ENCODE measurements at places on chromosomes 16 and 17.
A peak's percentile ranks its signal among the peaks of the same experiment; 100 is the strongest.

DNA sequence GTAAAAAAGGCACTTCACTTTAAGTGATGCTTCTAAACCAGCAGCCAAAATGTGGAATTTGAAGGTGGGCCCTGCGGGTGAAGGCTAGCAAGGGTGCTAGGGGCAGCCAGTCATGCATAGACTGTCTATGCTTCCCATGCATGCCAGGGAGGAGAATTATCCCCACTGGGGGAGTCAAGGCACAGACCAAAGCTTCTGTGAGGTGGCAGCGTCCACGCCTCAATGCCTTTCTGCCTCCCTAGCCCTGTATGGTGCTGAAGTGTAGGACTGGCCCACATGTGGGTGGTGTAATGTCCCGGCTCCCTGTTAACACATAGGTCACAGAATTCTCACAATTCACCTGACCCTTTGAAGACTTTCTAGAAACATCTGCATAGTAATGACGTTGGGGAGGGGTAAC is 1.9 kb downstream of the HS3ST2 start:
- no peak for DNase-seq

- DNase-seq: no peak
These were observed 2.4 kb upstream of the RBFOX3 start for GRCh38 chr17:79613195-79613772.

GRCh38 chr17:77322514-77323412 is 182.0 kb downstream of the SEC14L1 start:
- DNase-seq: peak; percentile 48

DNA sequence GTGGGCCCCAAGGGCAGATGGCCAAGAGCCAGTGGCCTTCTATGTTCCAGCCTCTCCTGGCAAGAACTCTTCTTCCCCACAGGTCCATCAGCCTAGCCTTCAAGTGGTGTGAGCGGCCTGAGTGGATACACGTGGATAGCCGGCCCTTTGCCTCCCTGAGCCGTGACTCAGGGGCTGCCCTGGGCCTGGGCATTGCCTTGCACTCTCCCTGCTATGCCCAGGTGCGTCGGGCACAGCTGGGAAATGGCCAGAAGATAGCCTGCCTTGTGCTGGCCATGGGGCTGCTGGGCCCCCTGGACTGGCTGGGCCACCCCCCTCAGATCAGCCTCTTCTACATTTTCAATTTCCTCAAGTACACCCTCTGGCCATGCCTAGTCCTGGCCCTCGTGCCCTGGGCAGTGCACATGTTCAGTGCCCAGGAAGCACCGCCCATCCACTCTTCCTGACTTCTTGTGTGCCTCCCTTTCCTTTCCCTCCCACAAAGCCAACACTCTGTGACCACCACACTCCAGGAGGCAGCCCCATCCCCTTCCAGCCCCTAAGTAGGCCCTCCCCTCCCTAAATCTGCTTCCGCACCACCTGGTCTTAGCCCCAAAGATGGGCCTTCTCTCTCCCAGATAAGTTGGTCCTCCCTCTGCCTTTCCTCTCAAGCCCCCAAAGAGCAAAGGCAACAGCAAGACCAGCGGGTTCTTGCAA is 5.2 kb downstream of the G6PC3 start:
- DNase-seq: no peak

DNA sequence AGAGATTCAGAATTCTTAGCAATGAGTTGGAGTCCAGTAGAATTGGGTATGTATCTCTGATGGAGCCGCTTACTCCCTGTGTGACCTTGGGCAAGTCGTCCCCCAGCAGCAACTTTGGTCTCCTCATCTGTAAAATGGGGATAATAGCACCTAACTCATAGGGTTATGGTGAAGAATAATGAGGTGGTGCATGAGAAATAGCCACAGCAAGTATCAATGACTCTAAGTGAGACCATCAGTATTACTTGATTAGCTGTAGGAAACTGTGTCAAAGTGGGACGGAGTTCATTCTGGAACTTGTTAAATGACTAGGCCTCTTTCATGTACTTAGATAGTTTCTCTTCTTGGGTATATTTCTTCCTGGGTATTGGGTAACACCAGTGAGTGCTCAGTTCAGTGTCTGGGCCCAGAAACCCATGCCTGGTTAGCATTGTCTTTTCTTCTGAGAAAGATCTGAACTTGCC is 6.4 kb downstream of the PRKCB start:
- DNase-seq: no peak

GRCh38 chr17:59505610-59506276 is 59.7 kb upstream of the DHX40 start:
- DNase-seq: no peak

DNA sequence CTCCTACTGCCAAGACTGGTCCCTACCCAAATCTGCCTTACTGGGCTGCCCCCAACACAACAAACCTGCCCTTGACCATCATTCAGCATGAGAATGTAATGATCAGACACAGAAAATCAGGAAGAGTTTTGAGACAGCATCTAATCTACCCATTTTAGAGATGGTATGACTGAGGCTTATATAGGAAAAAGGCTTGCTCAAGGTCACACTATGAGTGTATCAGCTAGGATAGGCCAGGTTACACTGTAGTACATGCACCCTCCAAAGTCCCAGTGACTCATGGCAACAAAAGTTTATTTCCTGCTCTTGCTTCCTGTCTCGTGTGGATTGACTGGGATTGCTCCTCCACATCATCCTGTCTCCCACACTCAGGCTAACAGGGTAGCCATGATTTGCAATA is 27.9 kb downstream of the NLRC5 start:
- peak; percentile 29 for DNase-seq

- no peak for DNase-seq
These were observed 28.8 kb downstream of the DYNLRB2 start for GRCh38 chr16:80569440-80570105.

- DNase-seq: no peak
These were observed 152.2 kb upstream of the TBX2 start for GRCh38 chr17:61247439-61247838.

DNA sequence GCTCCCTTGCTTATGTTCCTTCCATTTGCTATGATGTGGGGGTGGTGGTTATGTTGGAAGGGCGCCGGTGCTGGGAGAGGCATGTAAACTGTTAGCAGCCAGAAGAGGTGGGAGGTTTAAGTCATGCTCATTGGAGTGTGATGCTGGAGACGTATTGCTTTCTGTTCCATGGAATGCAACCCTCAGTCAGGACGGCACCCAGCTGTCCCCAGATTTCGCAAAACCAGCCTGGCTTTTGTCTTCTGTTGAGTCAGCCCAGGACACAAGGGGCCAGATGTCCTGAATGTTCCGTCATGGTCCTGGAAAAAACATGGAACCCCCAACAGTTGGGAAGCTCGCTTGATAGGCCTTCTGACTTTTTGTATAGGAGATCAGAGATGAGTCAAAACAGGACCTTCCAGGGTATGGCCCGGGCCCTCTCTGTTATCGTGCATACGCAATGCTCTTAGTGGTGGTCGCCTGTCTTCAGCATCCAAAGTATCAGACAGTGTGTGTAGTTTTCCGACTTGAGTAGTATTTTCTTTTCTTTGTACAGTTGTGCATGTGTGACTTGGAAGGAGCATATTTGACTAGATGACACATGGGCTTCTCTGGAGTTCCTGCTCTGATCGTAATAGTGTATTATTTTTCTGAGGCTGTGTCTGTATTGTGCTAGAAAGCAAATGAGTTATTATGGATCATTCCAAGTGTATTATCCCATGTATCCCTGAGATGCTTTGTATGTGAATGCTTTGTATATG is 201.9 kb downstream of the SNX29 start:
- DNase-seq: no peak

- DNase-seq: no peak
These were observed 10.4 kb upstream of the CAMKK1 start for GRCh38 chr17:3903051-3903825.

DNA sequence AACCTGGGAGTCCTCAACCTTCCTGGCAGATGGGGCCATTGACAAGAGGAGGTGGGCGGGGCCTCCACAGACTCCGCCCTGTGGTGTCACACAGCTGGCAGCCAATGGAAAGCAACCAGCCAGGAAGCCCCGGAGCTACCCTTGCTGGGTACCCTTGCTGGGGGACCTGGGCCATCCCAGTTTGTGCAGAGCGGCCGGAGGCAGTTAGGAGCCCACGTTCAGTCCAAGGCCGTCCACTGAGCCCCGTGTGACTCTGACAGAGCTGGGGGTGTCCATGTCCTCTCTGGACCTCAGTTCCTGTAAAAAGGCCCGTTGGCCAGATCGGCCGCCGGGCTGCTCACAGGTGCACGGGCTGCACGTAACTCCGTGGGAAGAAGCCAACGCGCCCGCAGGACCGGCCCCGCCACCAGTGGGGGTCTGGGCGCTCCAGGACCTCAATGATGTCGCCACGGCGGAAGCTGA is 17.1 kb upstream of the FAM83G start:
- no peak for DNase-seq

DNA sequence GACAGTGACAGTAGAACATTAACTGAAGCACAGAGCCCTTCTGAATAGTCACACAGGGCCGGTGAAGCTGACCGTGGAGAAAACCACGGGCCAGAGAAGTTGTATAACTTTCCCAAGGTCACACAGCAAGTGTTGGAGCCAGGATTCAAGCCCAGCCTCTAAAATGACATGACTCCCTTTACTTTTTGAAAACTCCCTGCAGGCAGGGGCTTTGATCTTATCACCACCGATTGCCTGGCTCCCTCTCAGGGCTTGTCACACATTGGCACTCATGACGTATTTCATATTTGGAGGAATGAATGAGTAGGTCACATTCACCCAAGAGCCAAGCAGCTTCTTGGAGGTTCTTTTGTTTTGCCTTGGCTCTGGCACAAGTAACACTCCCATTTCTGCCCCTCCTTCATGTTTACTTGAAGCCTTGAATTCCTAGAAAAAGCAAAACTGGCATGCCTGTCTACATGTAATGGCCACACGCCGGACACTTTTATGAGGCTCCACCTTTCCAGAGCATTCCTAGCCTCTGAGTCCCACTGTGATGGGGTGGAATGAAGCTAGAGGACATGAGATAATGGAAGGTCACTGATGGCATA is 13.3 kb upstream of the RBBP6 start:
- no peak for DNase-seq

DNA sequence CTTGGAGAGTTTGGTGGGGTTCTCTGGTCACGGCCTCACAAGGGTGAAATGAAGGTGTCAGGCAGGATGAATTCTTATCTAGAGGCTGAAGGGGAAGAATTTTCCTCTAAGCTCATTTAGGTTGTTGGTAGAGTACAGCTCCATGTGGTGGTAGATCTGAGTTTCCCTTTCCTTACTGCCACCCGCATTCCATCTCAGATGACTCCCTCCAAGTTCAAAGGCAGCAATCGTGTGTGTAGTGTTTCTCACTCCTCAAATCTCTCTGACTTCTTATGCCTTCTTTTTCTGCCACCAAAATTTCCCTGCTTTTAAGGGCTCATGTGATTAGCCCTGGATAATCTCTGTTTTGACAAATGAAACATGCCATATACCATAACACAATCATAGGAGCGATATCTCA is 135.5 kb upstream of the MYOCD start:
- no peak for DNase-seq

DNA sequence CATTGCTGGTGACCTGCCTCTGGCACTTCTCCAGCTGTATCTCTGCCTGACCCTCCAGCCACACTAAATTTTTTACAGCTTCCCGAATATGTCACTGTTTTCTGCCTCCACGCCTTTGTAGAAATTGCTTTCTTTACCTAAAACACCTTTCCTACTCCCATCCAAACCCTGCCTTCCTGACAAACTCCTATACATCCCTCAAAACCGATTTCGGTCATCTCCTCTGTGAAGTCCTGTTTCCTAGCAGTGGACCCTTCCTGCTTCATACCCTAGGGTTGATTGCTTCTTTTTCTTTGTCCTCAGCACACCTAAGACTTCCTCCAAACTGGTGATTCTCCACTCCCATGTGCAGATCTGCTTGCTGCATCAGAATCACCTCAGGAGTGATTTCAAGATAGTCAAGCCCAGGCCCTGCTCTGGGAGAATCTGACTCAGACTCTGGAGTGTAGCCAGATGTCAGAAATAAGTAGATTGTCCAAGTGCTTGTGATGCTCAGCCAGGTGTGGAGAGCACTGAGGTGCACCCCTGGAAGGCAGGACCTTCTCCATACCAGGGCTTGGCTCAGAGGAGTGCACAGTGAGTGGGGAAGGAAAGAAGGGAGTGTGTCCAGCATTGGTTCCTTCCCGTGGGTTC is 184.2 kb downstream of the COPRS start:
- no peak for DNase-seq

DNA sequence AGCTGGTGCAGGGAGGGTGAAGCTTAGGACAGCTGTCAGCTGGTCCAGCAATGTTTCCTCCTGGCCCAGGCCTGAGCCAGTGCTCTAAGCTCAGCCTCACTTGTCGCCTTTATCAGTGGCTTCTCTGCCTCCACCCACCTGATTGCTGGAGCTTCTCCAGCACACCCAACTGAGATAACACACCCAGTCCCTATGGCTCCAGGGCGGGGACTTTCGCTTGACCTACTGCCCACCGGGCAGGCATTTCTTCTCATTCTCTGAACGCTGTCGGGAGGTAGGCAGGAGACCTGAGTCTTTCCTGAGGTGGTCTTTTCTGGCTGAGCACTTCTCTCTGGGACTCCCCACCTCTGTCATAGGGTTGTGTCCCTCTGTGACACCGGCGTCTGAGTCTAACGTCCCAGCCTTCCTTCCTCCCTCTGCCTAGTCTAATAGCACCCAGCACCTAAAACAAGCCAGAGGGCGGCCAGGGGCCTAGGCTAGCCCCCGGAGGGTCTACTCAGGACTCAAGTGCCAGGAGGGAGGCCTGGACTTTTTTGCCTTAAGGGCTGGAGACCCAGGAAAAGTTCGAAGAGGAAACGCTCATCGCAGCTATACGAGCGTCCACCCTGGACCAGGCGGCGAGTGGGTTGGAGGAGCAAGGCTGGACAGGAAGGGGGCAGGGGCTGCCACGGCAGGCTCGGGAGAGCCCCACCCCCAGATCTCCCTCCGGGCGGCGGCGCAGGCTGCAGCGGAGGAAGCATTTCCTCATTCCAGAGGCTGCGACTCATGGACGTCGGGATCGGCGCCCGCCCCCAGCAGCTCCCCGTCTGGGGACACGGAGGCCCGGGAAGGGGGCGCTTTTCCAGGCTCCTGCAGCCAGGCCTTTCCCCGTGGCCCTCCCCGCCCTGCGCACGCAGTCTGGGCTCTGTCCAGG is 756 bp downstream of the TAX1BP3 start:
- peak; percentile 11 for DNase-seq

- DNase-seq: no peak
These were observed 29.3 kb upstream of the KDM8 start for GRCh38 chr16:27174007-27174406.

DNA sequence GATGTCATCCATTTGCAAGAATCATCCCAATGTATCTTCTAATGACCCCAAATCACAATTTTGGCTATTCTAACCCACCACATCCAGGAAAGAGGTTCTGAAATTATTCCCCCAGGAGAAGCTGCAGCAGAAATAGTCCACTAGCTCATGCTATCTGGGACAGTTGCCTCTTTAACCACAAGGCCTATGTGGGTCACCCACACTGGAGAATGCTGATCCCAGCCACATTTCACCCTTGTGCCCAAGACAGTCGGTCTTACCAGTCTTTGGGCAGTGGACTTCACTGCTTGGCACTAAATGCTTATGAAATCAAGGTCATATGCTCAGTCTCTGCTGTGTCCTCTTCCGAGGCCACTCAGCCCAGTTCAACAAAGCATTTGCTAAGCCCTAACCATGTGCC is 27.0 kb downstream of the ABCC12 start:
- DNase-seq: no peak

Data from CD14-positive monocyte (primary cell).